ENCODE measurements at places on chromosomes 16 and 17.

DNA sequence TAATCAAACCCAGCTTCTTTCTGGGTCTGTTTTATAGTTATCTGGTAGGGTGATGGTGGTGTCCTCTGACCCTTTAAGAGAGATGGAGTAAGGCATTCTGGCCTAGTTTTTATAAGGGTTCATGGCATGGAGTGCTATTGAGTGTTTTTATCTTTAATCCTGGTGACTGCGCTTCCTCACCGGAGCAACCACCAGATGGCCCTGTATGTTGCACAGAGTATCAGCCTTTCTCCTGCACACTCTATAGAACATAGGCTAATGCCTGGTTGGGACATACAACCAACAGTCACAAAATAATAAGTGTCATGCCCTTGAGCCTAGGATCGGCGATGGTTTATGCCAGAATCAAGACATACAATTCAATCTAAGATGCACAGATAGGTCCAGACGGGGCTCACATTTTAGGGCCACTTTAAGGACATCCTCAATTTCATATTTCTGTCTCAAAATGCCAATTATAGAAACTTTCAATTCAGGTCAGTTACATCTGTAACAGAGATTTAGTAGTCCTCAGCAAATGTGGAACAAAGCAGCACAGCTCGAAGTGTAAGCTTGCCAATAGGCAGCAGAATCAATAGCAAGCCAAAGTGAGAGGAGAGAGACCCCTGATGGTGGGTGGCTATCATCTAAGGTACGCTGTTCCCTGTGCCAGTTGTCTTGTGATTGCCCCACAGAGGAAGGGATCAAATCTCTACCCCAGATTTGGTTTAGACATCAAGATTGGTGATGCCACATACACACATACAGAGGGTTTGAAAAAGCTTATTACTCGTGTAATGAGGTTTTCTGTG lies 37.2 kb upstream of the HOXB9 start:
- no peak overlapping the region for H3K4me3 ChIP-seq
- no peaks in the 10 kb centered on the region for H3K36me3 ChIP-seq
- DNase-seq = no peak
- H3K4me1 ChIP-seq = no peaks in the 10 kb centered on the region

DNA sequence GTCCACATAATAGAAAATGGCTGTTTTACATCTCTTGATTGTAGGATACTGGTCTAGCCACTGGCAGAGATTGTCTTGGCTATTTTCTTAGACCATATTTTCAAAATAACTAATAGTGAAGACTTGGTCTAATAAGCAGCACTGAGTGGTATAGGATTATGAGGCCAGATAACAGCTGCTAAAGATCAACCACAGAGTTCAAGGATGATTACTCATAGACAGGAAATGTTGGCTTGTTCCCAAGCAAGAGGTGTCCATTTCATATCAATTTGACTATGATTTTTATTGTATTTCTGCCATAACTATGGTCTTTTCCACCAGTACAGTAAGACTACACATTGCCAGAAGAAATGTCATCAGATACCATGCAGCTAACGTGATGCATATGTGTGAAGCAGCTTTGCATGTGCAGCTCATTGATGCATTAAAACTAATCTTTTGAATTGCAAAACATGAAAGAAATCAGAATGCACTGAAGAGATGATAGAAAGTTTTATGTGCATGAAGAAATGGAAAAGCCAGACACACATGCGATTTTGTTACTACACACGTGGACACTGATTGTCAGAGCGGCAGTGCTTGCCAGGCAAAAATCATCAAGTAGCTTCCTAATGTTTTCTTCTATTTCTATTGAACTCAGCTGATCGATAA lies 693.3 kb downstream of the CDH11 start:
- no peaks in the 10 kb centered on the region for H3K4me1 ChIP-seq
- DNase-seq = no peak
- no peaks in the 10 kb centered on the region for H3K27me3 ChIP-seq
- no peak overlapping the region for H3K27ac ChIP-seq

- peak overlapping the region; percentile 66 for H3K27ac ChIP-seq
- H3K36me3 ChIP-seq = no peaks in the 10 kb centered on the region
- no peaks in the 10 kb centered on the region for H3K27me3 ChIP-seq
- peak overlapping the region; percentile 78 for H3K4me3 ChIP-seq
- peak; percentile 78 for DNase-seq
- peaks cover 45% of the 10 kb centered on the region for H3K4me1 ChIP-seq
Observed at GRCh38 chr17:77449908-77450741, 309.4 kb downstream of the SEC14L1 start.

DNA sequence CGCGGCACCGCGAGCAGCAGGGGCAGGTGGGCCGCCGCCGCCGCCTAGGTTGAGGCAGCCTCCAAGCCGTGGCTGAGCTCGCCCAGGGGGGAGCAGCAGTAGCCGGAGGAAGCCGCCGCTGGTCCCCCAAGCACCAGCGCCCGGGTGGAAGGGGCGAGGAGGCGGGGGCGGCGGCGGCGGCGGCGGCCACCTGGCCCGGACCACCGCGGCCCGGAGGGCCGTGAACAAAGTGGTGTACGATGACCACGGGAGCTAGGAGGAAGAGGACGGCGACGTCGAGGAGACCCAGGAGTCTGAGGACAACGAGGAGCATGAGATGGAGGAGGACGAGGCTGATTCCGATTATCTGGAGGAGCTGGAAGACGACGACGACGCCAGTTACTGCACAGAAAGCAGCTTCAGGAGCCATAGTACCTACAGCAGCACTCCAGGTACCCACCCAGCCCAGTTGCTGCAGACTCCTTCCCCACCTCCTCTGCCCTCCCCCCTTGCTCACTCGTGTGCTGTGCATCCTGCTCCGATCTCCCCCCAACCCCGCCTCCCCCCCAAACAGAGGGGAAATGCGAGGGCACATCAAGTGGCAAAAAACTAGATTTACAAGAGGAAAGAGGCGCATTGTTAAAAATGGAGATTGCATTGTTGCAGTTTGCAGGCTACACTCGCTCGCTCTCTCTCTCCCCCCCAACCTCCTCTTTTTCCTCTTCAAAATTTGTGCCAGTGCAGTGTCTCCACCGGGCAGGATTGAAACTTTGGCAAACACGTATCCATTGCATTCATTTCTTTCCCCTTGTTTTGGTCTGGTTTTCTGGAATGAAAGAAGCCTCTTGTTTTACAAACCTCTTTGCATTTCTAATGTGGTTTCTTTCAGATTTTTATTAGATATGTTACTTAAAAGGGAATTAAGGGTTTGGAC lies 41.8 kb upstream of the AMZ2 start:
- H3K4me1 ChIP-seq = peaks cover 1% of the 10 kb centered on the region
- H3K4me3 ChIP-seq = peak overlapping the region; percentile 61
- DNase-seq = peak; percentile 74
- no peaks in the 10 kb centered on the region for H3K36me3 ChIP-seq

GRCh38 chr16:89084814-89085612 lies 8.6 kb upstream of the ACSF3 start:
- H3K4me1 ChIP-seq = peaks cover 8% of the 10 kb centered on the region
- no peak for DNase-seq
- H3K4me3 ChIP-seq = no peak overlapping the region
- no peaks in the 10 kb centered on the region for H3K27me3 ChIP-seq

GRCh38 chr17:10156948-10157607 lies 41.3 kb downstream of the GAS7 start:
- H3K27ac ChIP-seq = no peak overlapping the region
- H3K4me3 ChIP-seq = no peak overlapping the region
- no peaks in the 10 kb centered on the region for H3K36me3 ChIP-seq
- no peaks in the 10 kb centered on the region for H3K4me1 ChIP-seq
